ENCODE measurements at places on chromosomes 7 and 10.

GRCh38 chr7:40232242-40232893, 97.6 kb downstream of the SUGCT start:
- DNase-seq = no peak

GRCh38 chr7:28685644-28686417, 272.3 kb downstream of the TRIL start:
- no peak for DNase-seq

- no peak for DNase-seq
Measured at GRCh38 chr7:42661312-42661711, 250.6 kb downstream of the C7orf25 start.

- no peak for DNase-seq
Measured at GRCh38 chr7:39816462-39817060, 133.5 kb upstream of the CDK13 start.

DNA sequence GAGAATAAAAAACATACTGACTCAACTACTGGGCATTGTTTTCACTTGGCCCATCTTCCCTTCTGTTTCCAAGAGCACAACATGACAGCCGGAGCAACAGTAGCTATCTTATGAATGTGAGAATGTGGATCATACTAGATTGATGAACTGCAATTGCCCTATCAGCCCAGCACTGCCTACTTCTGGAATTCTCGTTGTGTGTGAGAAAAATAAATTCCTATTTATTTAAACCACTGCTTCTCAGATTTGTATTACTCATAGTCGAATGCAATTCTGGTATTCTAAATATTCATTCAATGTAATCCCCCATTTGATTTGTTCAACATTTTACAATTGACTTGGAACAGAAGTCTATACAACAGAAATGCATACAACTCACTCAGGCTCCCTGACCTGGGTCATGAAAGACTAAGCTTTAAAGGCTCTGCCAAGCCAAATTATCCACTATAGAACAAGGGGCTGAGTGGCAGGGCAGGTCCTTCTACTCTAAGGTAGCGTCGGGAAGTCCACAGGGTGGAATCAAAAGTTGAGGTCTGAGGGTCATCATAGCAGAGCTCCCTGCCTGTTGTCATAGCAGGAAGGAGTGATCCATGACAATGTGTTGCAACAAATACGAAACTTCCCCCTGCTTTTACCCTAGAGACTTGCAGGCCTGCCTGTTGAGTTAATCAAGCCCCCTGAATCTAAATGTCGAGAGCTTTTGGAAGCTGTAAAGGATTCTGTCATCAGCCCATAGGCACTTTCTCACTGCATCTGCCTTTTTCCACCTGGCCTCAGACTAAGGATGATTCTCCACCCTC, 12.4 kb upstream of the JAZF1 start:
- DNase-seq = no peak

DNA sequence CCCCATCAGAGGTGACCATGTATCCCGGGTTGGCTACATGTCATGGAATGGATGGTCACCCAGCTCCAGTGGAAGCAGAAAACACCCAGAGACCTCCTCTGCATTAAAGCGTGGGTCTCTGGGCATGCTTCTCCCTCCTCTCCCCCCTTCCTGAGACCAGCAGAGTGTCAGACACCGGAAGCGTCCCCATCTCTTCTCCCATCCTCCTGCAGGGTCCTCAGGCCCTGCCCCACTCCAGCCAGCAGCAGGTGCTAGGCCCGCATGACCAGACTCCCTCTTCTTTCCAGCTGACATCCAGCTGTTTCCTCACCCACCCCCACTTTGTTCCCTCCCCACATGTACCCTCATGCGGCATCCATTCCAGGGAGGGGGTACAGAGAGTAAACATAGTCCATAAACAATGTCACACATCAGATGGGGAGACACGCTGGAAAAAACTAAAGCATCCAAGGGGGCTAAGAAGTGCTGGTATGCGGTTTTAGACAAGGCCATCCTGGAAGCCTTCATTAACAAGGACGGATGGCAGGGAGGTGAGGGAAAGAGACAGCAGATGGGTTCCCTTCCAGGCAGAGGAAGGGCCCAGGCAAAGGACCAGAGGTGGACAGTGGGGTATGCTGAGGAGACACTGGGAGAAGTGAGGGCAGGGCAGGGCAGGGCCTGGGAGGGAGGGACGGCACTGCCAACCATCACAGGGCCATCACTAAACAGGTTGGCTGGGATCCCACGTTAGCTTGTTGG, 12.5 kb upstream of the SLC18A3 start:
- DNase-seq = no peak

GRCh38 chr7:134350709-134351108, 34.0 kb upstream of the SLC35B4 start:
- DNase-seq = no peak

GRCh38 chr7:42127232-42127622, 109.8 kb downstream of the GLI3 start:
- no peak for DNase-seq

GRCh38 chr7:30327813-30328212, 43.4 kb downstream of the ZNRF2 start:
- no peak for DNase-seq

DNA sequence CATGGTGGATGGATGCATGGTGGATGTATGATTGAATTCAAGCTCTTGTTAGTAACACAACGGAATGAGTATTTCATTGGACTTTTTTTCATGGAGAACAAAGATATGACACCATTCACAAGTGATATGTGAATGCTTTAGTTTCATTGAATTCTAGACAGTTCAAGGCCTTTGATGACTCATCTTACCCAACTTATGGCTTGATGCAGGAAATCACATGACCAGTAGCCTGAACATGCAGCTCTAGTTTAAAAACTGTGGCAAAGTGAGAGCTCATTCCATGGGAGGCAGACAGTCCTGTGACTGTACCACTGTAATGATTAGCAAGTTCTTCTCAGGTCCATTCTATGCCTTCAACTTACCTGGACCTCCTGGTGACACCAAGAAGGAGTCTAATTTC, 1239.3 kb downstream of the TYW1 start:
- no peak for DNase-seq

DNA sequence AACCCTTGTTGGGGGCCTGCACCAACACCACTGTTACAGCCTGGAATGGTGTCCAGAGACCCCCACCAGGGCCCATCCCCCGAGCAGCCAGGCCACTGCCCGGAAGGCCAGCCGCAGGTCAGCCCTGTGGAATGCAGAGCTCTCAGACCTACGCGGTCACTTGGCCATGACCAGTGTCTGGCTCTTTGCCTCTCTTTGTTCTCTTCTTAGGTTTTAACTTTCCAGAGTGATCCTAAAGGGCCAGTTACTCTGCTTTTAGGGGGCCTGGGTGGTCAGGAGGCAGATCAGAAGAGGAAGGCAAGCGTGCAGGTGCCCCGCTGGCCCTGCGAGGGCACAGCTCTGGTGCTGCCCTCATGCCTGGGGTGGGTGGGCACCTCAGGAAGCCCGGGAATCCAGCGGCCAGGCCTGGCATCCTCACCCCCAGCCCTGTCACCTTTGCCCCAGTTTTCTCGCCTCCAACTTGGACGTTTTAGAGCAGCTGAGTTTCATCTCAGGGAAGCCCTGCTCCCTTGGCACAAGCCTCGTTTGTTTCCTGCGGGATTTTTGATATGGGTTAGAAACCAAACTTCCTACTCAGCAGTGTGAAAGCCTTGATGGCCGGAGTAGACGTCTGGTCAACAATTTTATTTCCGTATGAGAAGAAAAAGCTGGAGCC, 62.5 kb upstream of the CHST15 start:
- no peak for DNase-seq

All from effector memory CD4-positive, alpha-beta T cell (primary cell).